Parietal lobe (tissue), 2 donors: ENCODE measurements at places on chromosomes 6 and 20. TPM values are rescaled to one million over a fixed set of nuclear protein-coding genes. Genes with fewer than 3 reads are reported as not detected.

Gene LY6G5B
- total RNA-seq = 13.5 TPM

Gene PSMB9
- 0.94 TPM for total RNA-seq

Gene ZNF334
- 37.6 TPM for total RNA-seq

Gene DNPH1
- 14.4 TPM for total RNA-seq

Gene FAXC
- 54.1 TPM for total RNA-seq

Gene SLC35F1
- total RNA-seq = 90.8 TPM
